DMS 273 treated with DMSO at 0.1 percent for 48 hours (cell line): ENCODE measurements at places on chromosomes 6 and 20.

DNA sequence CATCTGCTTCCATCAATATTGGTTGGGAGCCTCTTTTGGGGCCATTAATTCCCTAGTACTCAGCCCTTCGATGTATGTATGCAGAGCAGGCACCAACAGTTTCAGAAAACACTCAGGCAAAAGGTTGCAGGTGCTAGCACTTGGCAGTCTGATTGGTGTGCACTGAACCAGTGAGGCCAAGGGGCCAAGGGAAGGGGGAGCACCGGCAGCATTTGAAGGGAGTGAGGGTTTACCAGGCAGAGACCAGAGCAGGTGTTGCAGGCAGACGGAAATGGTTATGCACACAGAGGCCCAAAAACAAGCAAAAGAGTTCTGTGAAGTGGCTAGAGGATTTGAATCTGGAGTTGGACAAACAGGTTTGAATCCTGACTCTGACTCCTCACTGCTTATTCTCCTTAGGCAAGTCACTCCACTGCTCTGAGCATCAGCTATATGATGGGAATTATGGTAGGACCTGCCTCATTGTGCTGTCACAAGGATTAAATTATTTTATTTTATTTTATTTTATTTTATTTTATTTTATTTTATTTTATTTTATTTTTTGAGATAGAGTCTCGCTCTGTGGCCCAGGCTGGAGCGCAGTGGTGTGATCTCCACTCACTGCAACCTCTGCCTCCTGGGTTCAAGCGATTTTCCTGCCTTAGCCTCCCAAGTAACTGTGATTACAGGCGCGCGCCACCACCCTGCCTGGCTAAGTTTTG is 58.1 kb upstream of the SHLD1 start:
- no peak for DNase-seq

GRCh38 chr6:24191346-24191745 is 65.3 kb downstream of the NRSN1 start:
- DNase-seq: no peak

DNA sequence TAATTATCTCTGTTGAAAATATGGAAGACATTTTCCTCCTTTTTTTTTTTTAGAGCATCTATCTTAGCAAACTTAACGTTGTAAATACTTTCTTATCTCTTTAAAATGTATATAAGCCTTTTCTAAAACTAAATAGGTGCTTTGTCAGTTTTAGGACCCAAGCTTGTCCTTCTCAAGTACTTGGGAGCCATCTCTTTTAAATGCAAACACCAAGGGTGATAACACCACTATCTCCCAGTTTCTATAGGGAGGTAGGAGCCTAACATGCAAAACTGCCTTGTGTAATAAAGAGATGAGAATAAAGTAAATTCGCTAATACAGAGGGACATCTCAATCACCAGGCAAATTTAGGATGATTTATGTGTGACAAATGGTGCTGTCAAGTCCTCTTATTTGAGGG is 157.0 kb upstream of the FAM83B start:
- DNase-seq: no peak

GRCh38 chr20:3121955-3122610 is 37.6 kb upstream of the AVP start:
- no peak for DNase-seq

DNA sequence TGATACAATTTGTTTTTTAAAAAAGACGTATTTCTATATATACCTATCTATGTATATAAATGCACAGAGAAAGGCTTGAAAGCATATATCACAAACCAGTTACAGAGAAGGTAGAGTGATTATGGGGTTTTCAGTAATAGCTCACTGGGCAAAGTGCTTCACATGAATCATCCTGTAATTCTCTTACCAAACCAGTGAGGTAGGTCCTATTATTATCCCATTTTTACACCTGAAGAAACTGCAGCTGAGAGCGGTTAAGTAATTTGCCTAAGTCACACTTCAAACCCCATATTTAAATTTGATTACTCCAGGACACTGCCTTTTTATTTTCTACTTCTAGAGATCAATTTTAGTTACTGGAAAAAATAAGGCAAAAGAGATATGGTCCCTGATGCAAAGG is 4.4 kb downstream of the GSS start:
- DNase-seq: no peak

- DNase-seq: no peak
Observed at GRCh38 chr6:16840291-16840690, 79.0 kb upstream of the ATXN1 start.

DNA sequence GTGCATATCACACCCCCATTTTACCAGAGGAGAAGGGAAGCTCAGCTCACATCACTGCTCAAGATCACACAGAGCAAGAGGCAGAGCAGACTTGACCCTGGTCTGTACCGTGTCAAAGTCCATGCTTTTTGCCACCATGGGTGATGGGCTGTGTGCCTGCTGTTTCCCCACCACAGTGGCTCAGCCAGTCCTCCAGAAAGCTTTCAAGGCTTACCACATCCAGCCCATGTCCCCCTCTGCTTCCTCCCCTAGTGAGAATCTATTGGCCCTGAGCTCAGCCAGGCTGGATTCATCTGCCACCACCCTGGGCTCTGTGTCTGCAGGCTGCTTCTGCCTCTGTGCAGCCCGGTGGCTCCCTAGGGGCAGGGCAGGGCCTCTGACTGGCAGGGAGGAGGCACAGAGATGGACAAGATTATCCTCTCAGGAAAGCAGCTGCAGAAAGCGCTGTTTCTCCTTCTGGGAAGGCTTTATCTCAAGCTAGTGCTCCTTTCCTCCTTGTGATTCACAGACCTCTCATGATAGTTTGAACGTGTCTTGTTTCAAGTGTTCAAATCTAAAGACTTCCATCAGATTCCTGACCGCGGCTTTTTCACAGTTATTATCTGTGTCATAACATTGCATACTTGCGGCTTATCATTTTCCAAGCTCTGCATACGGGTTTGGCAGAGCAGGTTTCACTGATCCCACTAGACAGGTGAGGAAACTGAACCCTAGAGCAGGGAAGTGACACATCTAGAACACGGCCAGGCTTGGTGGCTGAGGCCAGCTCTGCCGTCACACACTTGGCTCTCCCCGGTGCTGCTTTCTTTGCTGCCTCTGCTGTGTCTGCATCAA is 37.4 kb downstream of the VEGFA start:
- no peak for DNase-seq

GRCh38 chr20:2624190-2624589 is 28.2 kb upstream of the NOP56 start:
- DNase-seq: no peak

DNA sequence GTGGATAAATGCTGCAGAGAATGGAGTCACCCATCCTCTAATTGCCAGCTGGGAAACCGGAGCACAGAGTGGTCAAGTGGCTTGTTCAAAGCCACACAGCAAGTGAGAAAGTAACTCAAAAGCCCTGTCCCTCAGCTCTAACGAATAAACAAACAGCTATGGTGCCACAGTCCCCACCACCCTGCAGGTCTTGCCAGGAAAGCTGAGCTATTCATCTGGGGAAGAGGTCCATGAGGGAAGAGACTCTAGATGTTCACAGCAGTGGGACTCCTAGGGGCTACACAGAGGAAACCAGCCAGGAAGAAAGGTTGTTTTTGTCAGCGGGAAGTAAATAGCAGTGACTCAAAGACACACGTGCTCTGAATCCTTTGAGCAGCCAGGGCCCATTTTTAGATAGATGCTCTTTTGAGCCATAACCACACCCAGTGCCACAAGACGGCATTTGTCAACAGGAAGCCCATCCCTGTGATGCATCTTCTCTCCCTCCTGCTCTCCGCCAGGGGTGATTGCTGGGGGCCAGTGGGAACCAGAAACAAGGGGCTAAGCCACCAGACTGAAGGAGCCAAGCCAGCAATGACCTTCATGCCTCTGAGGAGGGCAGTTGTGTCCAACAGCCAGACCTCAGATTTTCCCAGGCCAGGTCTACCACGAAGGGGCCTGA is 32.4 kb upstream of the TCP11 start:
- no peak for DNase-seq

DNA sequence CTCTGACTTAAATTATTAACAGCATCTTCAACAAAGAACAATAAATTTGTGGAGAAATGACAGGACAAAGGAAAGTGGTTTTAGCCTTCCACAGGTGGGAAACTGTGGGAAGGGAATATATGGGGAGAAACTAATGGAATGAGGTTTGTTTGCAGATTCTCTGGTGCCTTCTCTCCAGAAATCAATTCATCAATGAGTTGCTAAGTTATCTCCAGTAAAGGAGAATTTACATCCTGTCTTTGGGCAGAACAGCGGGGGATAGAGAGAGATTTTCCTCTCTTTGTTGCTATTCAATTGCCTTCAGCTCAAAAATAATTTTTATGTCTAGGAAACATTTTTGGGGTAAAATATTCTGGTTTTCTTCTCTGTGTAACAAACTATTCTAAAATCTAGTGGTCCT is 36.9 kb upstream of the LCA5 start:
- DNase-seq: no peak

DNA sequence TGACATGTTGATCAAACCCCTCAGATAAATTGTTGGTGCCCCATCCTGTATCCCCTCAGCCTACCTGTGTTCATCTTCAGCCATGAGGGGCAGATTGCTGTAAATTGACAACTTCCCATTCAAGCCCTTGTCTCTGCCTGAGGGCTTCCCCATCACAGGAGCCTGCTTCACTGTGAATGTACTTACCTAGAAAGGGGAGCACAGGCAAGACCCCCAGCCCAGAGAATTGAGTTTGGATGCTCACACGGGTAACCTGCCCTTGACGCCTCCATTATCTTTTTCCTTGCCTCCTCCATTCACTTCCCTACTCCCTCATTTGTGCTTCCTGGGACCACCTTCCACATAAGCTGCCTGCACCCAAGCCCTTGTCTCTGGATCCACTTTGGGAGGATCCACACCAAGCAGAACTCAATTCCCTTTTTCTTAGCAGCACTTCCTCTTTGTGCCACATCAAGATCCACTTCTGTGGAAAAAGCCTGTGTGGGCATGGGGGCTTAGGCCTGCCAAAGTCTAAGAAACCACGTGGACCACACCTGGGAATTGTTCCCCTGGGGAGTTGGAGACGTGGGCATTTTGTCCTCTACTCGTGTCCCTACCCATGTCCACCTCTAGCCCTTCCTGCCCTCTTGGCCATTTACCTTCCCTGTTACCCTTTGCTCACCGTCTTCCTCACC is 103.4 kb upstream of the FOXA2 start:
- no peak for DNase-seq

DNA sequence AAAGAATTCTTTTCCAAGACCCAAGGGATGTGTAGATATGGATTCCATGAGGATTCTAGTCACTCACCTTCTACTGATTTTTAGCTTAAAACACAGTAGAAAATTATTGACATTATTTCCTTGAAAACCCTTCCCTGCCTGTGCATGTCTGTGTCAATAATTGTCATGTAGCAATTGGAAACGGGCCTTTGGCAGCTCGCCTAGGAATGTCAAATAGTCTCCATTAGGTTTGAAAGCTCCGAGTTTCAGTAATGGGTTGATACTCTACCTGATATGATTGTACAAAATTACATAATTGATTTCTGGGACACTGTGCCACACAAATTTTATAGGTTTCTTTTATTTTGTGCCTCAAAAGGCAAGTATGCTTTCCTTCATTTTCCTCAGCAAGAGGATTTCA is 515.2 kb upstream of the ARID1B start:
- DNase-seq: no peak

DNA sequence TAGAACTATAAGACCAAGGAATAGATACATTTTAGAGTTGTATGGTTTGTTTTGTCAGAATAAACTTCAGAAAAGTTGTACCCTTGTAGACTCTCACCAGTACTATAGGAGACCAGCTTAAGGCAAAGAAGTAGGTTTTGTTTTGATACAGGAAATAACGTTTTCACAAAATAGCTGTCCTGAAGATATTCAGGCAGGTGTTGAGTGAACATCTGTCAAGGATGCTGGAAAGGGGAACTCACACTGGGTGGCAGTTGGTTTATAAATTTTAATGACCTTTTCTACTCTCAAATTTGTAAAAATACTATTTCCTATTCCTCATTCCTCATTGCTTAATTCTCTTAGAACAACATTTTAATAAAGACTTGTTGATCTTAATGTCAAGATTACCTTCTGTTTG is 174.0 kb upstream of the MAN1A1 start:
- DNase-seq: no peak

DNA sequence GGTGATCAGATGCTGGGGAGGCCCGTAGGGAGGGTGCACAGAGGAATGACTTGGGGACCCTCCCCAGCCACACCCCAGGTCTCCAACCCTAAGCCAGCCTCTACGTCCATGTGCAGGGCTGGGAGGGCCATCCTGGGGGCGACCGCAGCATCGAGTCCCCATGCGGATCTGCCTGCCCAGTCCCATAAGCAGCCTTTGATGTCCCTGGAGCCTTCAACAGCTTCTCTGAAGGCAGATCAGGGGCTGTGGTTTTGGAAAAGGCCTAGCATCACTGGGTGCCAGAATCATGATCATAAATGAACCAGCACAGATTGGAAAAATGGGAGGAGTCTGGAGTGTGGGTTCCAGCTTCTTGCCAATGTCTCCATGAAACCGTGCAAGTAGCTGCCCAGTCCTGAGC is 22.9 kb downstream of the TOX2 start:
- DNase-seq: no peak

- DNase-seq: no peak
Observed at GRCh38 chr20:35120012-35120701, 27.0 kb downstream of the EDEM2 start.

DNA sequence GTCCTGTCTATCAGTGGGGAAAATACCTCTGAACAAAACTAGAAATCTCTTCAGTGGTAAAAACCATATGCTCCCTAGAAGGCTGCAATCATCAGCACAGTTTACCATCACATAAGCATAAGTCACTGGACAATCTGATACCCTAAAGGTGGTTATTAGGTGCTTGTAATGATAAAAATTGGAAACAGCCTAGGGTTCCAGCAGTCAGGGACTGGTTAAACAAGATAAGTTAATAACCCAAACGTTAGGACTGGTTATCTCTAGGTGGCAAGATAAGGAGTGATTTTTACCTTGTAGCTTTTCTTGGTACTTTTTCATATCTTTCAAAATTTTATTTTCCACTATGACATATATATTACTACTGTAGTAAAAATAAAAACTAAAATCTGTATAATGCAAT is 11.0 kb downstream of the ECI2 start:
- no peak for DNase-seq

DNA sequence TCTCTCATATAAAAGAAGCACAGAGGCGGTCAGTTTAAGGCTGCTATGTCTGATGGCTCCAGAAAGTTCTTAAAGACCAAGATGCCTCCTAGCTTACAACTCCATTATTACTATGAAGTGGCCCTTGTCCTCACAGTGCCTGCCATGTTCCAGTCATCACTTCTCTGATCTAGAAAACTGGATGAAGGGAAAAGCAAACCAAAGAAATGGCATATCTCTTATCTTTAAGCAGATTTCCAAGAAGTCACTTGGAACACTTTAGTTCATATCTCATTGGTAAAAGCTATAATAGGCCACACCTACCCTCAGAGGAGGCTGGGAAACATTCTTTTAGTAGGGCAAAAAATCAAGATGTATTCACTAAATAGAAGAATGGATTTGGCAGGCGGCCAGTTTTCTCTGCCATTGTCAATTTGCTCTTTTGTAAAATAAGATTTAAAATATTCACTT is 289.6 kb downstream of the TBC1D7 start:
- no peak for DNase-seq

GRCh38 chr20:44204156-44204831 is 6.3 kb downstream of the OSER1 start:
- no peak for DNase-seq

GRCh38 chr6:49855221-49855620 is 11.1 kb downstream of the CRISP1 start:
- no peak for DNase-seq
